Omental fat pad (tissue), 4 donors: ENCODE measurements at places on chromosomes 7 and 10. TPM values are rescaled to one million over a fixed set of nuclear protein-coding genes. Genes with fewer than 3 reads are reported as not detected.

TUBGCP2 gene
- total RNA-seq, result 44.5 TPM

CALHM1 gene
- not detected for total RNA-seq

STRIP2 gene
- not detected for total RNA-seq

UBTD1 gene
- 17.6 TPM for total RNA-seq

NEURL1 gene
- 0.12 TPM for total RNA-seq

EGFR gene
- total RNA-seq, result 100 TPM

PLAU gene
- 7.3 TPM for total RNA-seq

LRRC18 gene
- total RNA-seq, result not detected

SAMD9L gene
- total RNA-seq, result 53.3 TPM

LIPF gene
- total RNA-seq, result not detected

DBF4 gene
- 19.2 TPM for total RNA-seq

NAT16 gene
- total RNA-seq, result not detected

VPS37D gene
- 1.5 TPM for total RNA-seq

GRCh38 chr10:5944389-5945189 lies 32.8 kb downstream of the IL15RA start:
- peak; percentile 72 for DNase-seq

GRCh38 chr10:124249196-124249595 lies 155.8 kb upstream of the CHST15 start:
- no peak for DNase-seq

DNA sequence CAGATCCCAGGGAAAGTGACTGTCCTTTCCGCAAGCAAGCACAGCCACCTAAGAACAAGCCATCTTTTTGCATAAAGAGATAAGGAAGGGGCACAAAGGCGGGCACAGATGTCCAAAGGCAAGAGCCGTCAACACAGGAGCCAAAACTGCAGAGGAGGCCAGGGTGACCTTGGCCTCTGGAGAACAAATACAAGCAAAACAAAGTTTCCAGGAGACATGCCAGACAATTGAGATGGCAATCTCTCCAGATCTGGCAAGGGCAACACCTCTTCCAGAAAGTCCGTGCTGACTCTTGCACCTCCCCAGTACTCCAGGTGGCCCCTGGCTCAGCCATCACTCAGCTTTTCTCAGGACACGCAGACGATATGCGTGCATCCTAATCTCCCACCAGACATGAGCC lies 58.2 kb downstream of the TEX36 start:
- DNase-seq, result no peak

DNA sequence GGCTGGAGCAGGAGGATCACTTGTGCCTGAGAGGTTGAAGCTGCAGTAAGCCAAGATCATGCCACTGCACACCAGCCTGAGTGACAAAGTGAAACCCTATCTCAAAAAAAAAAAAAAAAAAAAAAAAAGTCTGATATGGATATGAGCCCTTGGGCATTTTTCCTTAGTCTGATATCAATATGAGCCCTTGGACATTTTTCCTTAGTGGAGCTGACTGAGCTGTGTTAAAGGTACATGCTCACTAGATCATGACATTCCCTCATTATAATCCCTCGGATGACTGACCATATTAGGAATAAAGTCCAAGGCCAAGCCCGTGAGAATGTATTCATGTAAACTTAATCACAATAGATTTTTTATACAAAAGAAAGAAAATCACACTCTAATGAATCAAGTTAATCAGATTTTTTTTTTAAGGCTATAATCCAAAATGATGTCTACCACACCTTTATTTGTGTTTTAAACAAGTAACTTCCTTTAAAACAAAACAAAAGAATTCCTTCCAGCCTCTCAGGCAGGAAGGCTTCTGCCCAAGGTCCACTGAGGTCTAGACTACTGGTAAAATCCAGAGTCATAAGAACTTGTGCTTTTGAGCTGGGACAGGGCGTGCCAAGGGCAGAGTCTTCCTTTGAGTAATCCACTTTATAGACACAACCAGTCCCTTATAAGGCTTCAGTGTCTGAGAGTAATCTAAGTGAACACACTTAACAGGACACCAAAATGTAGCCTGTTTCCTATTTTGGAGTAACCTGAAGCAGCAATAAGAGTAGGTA lies 5.5 kb downstream of the PPA1 start:
- no peak for DNase-seq

- no peak for DNase-seq
These were observed 126.1 kb downstream of the CNTNAP2 start for GRCh38 chr7:146242661-146243060.

GRCh38 chr7:157482517-157483087 lies 145.8 kb downstream of the DNAJB6 start:
- no peak for DNase-seq

DNA sequence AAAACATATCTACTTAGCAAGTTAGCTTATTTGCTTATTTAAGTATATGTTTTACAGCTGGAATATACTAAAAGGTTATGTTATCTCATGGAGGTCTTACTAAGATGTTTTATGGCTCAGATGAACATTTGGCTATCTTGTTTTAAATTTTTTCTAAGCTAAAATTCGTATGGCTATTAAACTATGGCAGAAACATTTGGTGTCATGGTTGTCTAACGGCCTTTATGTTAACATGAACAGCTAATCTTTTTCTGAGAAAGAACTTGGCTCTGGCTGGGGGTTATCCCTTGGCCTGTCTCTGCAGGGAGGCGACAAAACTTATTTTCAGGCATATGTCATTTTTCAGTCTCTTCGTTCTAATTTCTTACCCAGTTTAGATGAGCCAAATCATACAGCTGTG lies 101.5 kb upstream of the MTPN start:
- DNase-seq, result no peak

DNA sequence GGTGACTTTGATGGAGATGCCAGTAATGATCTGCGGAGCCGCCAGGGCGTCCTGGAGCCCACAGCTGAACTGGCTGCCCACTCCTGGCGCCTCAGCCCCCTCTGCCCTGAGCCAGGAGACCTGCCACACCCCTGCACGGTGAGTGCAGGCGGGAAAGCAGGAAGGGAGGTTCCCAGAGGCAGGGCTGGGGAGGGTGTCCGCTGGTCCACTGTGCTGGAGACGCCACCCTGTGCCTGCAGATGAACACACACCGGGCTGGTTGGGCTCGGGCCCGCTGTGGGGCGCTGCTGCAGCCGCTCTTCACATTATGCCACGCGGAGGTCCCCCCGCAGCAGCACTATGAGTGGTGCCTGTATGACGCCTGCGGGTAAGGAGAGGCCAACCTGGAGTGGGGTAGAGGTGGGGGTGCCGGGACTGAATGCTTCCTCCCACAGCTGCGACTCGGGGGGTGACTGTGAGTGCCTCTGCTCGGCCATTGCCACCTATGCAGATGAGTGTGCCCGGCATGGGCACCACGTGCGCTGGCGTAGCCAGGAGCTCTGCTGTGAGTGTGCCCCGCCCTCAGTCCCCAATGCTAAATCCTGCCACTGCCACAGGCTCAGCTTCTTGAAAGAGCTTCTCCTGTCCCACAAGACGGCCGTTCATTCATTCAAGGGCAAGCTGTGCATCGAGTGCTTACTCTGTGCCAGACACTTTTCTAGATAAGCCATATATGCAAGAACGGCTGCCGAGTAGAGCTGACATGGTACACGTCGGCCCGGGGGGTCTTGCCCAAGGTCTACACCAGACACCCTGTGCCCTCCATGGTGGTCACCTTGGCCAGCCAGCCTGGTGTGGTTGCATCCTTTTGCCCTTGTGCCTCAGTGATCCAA lies 14.3 kb upstream of the ZNF467 start:
- no peak for DNase-seq

GRCh38 chr10:96017191-96017687 lies 26.1 kb upstream of the CCNJ start:
- DNase-seq, result no peak

DNA sequence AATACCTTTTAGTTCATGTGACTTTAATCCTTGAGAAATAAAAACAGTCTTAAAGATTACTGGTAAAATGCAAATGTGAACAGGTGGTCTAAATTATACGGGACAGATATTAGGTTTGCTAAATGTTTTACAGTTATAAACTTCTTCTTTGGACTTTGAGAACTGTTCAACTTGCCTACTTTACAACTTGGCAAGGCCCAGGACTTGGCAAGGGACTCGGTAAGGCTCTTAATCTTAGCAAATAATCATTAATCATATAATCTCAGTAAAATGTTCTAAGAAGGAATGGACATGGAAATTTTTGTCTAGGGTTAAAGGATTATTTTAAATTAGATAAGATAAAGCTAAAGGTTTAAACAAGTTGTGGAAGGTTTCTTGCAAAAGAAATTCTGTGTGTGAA lies 4.8 kb upstream of the UBE2D4 start:
- DNase-seq, result no peak

DNA sequence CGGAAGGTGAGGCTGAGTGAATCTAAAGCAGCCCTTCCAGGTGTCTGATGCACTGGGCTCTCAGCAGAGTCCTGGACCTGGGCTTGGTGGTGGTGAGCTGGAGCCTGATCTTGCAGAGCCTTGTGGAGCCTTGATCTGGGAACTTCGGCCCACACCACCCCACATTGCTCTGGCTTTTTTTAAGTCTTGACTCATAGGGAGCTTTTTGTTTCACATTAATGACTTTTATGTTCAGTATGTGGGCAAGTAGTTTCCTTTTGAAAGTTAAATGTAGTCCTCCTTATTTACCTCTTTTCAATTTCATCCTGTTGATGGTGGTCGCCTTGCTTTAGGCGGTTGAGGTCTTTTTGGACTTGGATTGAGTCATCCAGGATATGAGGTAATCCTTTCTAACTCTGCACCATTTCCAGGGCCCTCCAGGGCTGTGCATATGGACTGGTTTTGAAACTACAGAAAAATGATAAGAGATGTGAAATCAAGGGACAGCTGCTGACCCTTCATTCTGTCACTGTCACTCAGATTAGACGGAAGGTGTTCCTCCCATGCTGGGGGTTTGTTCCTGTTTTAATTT lies 2.9 kb upstream of the NRAP start:
- DNase-seq, result no peak

DNA sequence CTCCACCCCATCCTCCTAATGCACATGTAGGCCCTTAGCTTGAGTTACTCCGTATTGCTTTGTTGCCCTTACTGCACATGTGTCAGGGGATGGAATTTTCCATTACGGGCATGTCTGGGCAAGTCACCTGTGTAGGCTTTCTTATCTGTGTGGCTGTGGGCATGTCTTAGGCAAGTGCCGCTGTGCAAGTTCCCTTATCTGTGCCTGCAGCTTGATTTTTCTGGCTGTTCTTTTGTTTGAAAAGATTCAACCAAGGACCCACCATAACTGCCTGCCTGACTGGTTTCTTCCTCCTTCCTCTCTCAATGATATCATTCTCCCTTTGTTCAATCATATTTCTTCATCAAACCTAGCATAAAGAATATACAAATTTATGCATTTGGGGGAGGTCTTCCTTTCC lies 88.5 kb downstream of the AKR1D1 start:
- no peak for DNase-seq

GRCh38 chr7:156494960-156495359 lies 145.6 kb upstream of the RNF32 start:
- DNase-seq, result no peak

GRCh38 chr10:59847326-59847725 lies 59.0 kb downstream of the CCDC6 start:
- DNase-seq, result no peak

DNA sequence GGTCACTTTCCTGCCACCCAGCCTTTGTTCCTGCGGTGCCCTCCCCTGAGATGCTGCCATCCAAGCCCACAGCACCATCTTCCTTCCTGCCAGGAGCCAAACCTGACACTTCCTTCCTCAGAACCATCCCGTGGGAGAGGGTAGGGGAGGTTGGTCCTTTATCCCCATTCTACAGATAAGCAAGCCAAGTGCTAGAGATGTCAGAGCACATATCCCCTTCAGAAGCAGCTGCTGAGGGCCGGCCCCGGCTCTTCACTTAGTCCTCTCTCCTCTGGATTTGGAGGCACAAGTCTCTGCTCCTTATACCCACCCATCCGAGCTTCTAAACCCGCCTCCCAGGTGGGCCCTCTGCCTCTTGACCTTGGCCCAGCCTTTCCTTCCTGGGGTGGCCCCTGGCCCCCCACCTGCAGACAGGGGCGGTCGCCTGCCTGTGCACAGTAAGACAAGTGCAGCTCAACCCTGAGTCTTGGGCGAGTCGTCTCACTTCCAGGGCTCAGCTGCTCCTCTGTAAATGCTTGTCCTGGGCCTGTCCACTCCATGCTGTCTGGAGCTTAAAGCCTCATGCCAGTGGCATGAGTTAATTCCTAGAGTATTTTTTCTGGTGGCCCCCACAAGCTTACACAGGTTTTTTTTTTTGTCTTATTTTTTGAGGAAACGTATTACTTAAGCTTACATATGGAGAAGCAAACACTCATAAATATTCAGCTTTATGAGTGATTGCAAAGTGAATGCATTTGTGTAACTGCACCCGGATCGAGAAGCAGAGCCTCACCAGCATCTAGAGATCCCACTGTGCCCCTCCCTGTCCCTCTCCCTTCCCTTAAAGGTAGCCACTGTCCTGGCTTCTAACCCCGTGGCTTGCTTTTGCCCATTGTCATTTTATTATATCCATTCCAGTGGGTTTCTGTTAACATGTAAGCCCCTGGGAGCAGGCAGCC lies 125.1 kb downstream of the CDH23 start:
- DNase-seq, result no peak

DNA sequence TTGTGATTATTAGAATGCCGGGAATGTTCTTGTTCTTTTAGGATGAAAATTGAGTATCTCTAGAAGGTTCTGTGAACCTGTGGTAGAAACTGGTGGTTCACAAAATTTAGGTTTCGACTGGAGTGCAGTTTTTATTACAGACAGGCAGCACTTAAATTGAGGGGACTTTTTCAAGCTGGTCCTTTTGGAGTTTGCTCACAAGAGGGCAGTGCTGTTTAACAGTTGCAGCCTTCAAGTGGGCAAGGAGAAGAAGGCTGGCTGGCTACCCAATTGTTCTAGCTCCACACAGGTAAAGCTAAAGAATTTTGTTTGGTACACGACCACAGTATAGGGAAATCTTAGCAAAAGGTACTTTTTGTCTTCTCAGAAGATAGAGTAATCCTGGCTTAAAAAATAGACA lies 233.6 kb downstream of the SNX13 start:
- no peak for DNase-seq

DNA sequence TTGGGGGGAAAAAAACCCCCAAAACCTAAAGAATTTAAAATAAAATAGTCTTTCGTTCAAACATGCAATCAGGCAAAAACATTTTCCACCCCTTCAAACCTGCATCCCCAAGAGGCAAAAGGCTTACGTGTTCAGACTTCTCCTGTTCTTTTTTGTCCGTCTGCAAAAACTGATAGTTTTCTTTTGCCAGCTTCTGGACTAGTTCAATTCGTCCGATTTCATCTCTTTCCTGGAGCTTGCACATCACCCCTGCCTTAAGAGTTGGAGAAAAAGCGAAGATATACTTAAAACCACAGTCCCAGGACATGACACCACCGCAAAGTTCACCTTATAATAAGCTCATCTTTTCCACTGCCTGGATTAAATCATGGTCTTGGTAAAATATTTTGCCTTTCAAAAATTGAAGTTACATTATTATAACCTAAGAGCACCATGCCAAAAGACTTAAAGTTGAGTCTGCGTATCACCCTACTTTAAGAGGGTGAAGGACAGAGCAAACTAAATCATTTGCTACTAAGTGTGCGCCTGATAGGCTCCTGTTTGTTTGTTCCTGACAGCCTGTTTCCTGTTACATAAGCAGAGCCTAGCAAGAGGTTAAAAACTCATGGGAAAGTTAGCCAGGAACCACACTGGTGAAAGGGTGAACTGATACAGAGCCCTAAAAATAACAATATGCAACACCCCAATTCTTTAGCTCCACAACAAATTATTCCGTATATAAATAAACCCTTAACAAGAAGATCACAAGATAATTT lies 137.0 kb downstream of the RAPGEF5 start:
- DNase-seq, result no peak

- DNase-seq, result no peak
These were observed 326.3 kb downstream of the CCSER2 start for GRCh38 chr10:84654671-84655070.

- no peak for DNase-seq
These were observed 5.7 kb upstream of the LAT2 start for GRCh38 chr7:74203956-74204618.

GRCh38 chr7:87220734-87221215 lies 1.2 kb upstream of the TMEM243 start:
- DNase-seq, result no peak
